ENCODE measurements at places on chromosomes 11 and 22.

DNA sequence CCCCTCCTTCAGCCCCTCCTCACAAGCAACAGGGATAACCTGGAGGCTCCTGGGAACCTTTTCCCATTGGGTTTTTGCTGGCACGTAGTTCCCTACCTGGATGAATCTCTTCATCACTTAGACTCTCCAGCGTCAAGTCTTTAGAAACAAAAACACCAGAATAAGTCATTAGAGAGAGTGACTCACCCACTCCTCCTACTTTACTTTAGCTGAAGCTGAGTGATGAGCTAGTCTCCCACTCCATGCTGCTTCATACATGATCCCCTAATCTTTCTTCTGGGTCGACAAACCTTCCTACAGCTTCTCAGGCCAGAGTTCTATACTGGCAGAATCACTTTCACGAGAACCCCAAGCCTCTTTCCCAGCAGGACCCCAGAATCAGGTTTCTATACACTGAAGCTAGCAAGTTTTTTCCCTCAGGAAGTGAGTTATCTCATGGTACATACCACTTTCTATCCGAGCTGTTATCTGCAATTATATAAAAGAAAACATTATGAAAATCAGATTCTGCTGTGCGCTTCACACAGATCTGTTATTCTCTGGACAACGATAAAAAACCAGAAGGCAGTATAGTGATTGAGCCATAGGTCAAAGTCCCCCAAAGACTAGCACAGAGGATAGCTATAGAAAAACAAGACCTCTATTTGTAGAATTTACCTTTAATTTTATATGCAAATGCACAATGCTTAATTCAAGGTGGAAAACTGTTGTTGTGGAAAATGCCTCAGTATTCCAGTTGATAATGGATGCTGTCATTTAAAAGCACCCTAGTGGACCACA is 18.7 kb downstream of the DRICH1 start:
- DNase-seq, result no peak

DNA sequence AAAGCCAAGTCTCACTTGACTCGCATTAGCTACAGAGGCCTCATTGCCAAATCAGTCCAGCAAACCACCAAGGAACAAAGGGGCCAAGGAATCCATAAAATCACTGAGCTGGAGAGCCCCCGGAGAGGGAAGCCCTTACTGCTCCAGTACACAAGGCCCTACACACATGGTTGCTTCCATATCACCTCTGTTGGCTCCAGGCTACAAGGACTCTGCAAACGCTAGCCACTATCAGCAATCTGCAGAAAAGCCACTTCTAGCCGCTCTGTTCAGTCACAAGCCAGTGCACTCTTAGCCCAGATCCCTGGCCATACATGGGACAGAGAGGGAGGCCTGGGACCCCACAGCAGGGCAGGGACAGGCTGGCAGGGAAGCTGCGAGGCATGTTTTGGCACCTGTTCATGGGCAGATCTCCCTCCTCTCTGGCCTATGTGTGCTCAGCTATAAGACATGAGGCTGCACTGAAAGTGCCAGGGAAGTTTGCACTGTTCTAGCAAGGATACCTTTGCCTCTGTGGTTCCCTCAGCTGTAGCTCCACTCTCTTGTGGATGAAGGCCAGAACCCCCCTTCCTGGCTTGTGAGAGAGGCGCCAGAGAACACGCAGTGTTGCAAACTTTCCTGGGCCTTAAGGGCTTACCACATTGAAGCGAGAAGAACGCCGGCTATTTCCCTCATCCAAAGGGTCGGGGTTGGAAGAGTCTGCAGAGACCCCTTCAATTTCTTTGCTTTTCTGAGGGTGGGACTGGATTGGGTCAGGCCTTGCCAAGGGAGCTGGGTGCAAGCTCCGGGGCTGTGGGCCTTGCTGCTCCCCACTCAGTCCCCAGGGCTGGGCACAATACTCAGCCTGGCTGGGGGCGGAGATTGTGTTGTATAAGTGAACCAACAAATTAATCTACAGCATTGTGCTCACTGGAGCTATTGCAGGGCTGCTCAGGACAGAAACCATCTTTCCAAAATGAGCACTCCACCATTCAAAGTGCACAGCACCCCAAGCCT is 108.7 kb upstream of the PITPNB start:
- no peak for DNase-seq

DNA sequence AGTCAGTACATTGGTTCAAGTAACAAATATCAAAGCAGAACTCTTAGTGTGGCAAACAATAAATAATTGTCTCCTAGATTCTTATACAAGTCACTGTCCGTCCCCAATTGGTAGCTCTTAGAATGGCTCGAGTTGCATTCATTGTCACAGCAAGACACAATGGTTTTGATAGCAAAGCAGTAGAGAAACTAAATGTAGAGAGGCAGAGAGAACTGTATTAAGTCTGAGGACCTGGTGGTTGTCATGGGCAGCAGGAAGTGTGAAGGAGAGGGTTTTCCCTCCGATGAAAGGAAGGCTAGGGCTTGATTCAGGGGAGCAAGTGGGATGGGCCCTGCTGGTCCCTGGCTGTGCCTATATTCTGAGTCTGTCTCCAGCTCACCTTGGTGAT is 36.6 kb downstream of the RCOR2 start:
- no peak for DNase-seq

- DNase-seq, result no peak
Measured at GRCh38 chr11:18729426-18729825, 3.4 kb upstream of the IGSF22 start.

GRCh38 chr11:123475469-123475868 is 45.4 kb downstream of the GRAMD1B start:
- no peak for DNase-seq

GRCh38 chr11:107711861-107712755 is at the start of gene SLN:
Gene SLN (minus strand): TSS chr11:107712056.
- DNase-seq, result no peak

GRCh38 chr11:13008625-13009475 is at the start of gene RASSF10:
Gene RASSF10 (plus strand): TSS chr11:13009316. CDS start chr11:13009577, 261 bp downstream.
- DNase-seq, result peak; percentile 19

GRCh38 chr11:86743223-86744118 is 56.9 kb upstream of the PRSS23 start:
- DNase-seq, result no peak

DNA sequence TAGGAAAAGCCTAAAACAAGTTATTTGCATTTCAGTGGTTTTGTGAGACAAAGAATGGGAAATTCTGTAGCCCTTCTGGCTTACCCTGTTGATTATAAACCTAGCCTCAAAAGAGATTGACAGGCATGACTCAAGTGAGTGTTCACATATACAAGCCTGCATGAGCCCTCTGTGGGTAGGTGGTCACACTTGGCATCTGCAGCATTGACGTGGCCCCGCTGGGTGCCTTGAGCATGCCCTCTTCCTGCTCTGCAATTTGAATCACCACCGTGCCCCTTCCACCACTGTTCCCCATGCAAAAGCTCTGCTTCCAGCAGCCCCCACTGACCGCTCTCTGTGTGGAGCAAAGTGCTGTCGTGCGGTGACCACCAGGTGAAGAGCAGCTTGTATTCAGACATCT is 21.0 kb upstream of the ADSL start:
- DNase-seq, result no peak

DNA sequence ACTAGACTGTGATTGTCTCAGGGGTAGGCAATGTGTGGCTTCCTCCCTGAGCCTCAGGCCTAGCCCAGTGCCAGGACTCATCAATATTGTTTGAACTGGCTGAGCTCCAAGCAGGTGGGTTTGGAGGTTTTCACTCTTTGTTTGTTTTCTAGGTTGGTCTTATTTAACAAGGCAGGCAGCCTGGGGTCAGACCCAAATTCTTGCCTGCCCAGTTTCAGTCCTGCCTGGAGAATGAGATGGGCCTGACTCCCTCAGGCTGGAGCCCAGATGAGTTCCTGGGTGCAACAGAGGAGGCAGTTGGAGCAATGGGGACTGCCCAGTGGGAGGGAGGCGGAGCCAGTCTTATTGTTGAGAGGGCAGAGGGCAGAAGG is 28.3 kb upstream of the TP53I11 start:
- DNase-seq, result no peak

DNA sequence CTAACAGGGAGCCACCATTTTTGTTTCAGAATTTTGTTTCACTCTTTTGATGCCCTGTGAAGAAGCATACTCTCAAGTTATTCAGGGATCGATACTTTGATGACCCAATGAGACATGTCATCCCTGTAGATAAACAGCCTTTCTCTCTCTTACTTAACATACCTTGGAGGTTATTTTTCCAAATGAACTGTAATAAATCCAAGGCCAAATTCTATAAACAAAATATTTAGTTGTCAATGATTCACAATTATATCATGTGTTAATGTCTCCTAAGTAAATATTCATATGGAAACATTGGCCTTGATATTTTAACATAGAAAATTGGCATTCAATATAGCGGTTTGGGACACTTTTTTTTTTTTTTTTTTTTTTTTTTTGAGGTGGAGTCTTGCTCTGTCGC is 97.5 kb downstream of the LUZP2 start:
- no peak for DNase-seq

- no peak for DNase-seq
Measured at GRCh38 chr22:48449466-48450187, 1378.0 kb downstream of the BRD1 start.

DNA sequence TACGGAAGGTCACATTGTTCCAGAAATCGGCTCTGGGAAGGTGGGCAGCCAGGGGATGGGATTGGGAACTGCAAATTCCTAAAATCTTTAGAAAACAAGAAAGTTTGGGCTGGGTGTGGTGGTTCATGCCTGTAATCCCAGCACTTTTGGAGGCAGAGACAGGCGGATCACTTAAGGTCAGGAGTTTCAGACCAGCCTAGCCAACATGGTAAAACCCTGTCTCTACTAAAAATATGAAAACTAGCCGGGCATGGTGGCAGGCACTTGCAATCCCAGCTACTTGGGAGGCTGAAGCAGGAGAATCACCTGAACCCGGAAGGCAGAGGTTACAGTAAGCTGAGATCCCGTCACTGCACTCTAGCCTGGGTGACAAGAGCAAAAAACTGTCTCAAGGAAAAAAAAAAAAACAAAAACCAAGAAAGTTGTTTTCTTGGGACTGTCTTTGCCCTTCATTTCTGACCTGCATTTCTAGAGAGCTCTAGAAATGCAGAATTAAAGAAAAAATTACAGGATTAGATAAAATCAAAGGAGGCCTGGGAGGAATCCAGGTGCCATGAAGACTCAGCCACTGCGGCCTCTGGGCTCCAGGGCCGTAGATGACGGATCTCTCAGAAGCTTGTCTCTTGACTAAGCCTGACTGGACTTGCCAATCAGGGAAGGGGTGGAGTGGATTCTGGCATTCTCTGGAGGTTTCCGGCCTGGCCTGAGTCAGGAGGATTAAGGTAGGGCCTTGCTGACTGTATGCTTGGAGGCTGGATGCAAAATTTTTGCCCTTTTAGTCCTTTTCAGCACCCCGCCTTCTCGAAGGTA is 5.3 kb upstream of the MALAT1 start:
- DNase-seq, result no peak

- DNase-seq, result no peak
Measured at GRCh38 chr11:10641177-10641911, 52.2 kb downstream of the IRAG1 start.

DNA sequence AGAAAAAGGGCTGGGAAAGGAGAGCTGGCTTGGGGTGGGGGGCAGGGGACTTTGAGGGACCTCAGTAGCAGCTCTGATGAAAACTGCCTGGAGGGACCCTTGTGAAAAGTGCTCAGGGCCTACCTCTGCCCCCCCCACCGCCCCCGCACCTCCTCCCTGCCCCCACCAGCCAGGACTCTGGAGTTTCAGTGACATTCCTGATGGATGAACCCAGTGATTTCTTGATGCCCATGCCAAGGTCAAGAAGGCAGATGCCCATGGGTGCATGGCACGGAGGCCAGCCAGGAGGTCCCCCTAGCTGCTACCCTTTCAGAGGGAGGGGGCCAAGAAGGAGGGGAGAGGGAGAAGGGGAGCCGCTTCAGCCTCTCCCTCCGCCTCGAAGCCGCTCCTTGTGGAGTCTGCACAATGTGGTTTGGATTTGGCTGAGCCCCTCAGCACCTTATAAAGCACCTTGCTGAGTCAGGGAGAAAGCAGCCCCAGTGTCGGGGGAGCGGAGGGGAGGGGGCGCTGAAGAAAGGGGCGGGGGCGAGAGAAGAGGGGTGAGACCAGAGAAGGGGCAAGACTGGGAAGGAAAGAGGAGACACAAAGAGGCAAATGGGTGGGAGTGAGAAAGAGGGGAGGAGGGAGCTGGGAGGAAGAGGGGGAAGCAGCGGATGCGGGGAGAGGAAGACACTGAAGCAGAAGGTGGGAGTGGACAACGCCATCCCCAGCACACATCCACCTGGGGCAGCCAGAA is 2.1 kb upstream of the CLCF1 start:
- no peak for DNase-seq

All from NCI-H2227 treated with DMSO at 0.1 percent for 48 hours (cell line).